ENCODE measurements at places on chromosomes 3 and 15.

GRCh38 chr15:68616397-68616796, 37.6 kb downstream of the CORO2B start:
- no peak for DNase-seq

DNA sequence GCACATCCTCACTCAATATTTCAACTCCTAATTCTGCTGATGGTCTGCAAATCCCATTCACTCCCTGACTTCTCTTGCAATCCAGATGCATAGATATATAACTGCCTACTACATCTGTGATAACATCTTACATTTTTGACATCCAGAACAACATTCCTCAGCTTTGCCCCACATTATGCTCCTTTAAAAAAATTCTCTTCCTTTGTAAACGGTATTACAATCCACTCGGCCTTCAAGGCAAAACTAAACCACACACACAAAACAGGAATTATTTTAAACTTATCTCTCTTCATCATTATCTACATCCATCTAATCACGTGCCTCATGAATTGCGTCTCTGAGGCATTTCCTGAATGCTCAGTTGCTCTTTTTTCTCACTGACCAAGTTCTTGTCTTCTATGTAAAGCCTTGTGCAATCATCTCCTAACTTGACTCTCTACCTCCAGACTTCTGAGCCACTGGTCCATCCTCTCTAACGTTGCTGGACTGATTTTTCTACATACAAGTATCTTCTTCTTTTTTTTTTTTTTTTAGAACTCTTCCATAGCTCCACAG, 117.0 kb downstream of the SATB1 start:
- no peak for DNase-seq

DNA sequence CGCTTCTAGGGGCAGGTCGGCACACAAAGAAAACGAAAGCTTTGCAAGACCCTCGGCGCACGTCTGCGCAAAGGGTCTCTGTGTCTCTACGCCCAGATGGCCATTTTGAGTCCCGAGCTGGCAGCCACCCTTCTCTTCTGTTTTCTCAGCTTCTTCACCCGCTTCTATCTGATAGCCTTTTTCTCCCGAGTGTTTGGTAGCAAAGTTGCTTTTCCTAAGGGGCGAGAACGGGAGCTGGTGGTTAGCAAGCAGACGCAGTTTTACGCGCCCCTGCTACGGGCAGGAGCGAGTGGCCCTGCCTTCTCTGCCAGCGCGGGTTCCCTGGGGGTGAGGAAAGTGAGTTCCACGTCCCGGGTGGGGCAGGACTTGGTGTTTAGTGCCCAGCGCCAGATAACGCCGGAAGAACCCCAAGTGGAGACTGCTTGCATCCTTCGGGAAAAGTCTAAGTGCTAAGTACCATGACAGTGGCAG, 2.9 kb upstream of the MKRN2 start:
- peak; percentile 49 for DNase-seq

DNA sequence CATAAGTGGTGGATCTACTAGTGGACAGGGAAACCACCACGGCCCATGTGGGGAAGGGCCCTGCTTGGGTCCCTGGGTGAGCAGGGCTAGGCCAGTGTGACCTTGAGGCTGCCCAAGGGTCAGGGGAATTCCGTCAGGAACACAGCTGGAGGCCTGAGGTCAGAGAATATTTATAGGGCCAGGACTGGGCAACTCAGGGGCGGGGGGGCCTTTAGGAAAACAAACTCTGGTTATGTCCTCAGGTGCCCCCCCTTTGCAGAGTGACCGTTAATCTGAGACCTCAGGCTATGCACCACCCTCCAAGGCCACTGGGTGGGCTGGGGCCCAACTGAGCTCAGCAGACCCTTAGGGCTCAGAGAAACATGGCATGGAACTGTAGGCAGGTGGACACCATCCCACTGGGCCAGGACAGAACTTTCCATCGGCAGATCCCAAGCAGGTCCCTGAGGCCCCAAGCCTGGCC, 2.5 kb downstream of the TWF2 start:
- DNase-seq, result peak; percentile 47

DNA sequence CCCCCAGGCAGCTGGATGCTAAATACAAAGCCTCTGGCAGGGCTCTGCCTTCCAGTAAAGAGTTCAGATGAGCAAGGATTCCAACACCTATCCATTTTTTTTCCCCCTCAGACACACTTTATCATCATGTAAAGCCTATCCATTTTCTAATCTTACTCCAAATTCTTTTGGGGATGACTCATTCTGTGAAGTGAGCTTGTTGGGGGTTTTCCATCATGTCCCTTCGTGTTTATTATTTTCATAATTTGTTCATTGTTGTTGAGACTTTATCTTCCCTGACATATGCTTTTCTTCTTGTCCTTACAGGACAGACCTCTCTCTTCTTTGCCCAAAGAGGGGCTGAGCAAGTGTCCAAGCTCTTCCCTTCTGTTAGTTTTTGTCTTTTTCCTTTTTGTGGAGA, 34.7 kb upstream of the SH3BP5 start:
- no peak for DNase-seq

- DNase-seq, result no peak
Measured at GRCh38 chr3:48013288-48013980, 2.8 kb downstream of the MAP4 start.

- no peak for DNase-seq
Measured at GRCh38 chr3:45623846-45624245, 29.3 kb downstream of the LIMD1 start.

GRCh38 chr3:179615458-179616173, 11.0 kb downstream of the NDUFB5 start:
- DNase-seq, result no peak

GRCh38 chr3:81434161-81434560, 327.3 kb downstream of the GBE1 start:
- DNase-seq, result no peak

DNA sequence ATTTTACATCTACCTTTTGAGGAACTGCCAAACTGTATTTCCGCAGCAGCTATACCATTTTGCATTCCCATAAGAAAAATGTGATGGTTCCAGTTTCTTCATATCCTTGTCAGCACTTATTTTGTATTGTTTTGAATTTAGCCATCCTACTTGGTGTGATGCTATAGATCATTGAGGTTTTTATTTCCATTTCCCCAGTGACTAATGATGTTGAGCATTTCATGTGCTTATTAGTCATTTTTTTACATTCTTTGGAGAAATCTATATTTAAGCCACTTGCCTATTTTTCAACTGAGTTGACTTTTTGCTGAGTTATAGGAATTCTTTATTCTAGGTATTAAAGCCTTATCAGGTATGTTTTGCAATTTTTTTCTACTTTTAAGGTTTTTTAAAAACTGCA, 347.6 kb upstream of the RARB start:
- DNase-seq, result no peak

- no peak for DNase-seq
Measured at GRCh38 chr3:9192248-9193025, 57.0 kb downstream of the SRGAP3 start.

DNA sequence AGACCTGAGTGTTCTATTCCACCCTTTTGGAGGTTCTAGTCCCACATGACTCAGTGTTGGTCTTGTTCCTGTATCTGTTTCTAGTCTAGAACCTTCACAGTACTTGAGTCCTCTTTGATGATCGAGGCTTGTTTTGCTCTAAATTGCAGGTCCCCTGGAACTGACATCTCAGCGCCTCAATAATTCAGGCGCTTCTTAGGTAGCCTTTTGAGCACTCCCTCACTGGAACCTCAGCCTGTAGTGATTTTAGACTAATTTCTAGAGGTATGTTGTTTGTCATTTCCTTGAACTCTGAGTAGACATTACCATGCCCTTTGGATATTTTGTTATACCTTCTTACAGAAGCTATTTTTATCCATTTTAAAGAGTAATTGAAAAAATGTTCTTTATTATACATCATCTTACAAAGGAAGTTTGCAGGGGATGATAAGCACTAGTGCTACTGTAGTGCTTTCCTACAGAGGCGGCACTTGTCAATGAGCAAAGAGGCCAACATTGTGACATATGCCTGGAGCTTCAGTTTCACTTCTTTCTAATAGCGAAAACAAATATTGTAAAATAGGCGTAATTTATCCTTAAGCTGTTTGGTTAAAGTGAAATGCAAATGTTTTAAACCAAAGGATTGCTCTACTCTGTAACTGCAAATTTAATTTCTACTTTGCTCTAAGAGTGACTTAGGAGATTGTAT, 75.7 kb downstream of the EFL1 start:
- DNase-seq, result no peak

- peak; percentile 24 for DNase-seq
Measured at GRCh38 chr3:177538048-177538749, 340.9 kb upstream of the TBL1XR1 start.

DNA sequence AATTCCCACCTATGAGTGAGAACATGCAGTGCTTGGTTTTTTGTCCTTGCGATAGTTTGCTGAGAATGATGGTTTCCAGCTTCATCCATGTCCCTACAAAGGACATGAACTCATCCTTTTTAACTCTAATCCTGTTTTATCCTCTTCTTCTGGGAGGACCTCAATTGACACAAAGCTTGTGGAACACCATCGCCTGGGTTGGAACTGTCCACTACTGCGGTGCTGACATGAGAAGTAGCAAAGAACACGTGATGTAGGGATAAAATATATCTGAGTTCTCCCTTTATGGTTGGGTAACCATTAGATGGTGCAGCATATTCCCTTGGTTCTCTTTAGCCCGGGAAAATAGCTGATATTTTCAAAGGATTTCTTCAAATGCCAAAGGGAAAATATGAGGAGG, 105.3 kb upstream of the TOPAZ1 start:
- no peak for DNase-seq

GRCh38 chr3:107662586-107662985, 139.8 kb downstream of the BBX start:
- no peak for DNase-seq

GRCh38 chr3:30277494-30277893, 328.9 kb upstream of the TGFBR2 start:
- no peak for DNase-seq

DNA sequence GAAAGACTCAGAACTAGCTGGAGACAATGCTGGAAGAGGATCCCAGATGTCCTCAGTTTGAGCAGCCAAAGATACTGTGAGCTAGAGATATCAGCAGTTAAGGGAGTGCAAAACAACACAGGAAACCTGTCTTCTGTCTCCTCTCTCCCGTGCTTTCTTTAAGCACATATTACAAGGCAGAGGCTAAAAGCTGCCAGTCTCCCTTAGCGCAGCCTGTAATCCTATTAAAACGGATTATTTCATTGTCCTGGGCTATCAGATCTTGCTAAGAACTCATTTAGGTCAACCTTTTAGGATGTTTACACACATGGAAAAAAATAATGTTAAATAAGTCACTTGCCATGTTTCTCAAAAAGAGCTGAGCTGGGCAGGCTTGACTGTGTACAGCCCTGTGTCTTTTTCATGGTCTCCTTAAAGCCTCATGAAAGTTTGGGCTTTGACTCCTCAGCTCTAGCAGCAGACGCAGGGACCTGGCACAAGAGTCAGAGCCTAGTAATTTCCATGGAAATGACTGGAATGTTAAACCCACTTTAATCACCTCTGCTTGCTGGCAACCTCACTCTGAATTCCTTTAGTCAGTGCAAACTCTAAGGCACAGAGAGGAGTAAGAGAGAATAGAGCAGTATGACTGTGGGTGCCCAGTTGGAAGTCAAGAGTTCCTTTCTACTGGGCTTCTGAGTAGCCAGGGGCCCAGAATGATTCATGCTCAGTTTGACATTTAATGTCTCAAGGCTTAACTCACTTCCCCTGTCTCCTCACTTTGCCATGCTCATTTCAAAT, 491.9 kb downstream of the NTRK3 start:
- no peak for DNase-seq

- DNase-seq, result no peak
Measured at GRCh38 chr3:9837701-9838582, 5.9 kb downstream of the RPUSD3 start.

DNA sequence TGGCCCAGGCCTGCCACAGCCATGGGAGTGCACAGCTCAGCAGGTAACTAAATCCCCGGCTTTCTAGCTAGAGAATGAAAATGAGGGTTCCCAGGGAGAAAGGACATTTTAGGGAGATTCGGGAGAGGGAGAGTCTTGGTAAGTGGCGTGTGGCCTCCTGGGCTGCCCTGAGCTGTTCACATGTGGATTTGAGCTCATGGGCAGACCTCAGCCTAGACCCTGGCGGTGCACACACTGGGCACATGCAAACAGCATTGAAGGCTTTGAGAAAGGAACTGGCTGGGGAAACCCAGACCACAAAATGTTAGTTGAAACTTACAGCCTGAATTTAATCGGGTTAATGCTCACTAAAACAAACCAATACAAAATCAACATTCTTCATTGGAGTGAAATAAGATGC, 72.4 kb downstream of the TFRC start:
- no peak for DNase-seq

DNA sequence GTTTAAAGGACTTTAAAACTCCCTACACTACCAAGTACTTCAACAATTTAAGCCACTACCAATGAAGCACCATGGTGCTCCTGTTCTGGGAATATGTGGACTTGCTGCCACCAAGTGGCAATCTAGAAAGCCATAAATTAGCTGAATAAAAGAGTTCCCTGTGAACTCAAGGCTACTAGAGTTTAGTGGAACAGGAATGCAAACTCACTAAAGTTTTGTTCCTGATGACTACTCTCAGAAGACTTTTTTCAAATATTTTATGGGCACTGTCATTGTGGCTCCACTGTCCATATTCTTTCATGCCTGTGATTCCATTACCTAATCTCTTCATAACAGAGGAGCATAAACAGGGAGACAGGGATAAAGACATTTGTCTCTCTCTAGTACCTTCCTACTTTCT, 63.9 kb downstream of the TMCC1 start:
- DNase-seq, result peak; percentile 11

- DNase-seq, result no peak
Measured at GRCh38 chr3:177123822-177124221, 73.5 kb downstream of the TBL1XR1 start.

DNA sequence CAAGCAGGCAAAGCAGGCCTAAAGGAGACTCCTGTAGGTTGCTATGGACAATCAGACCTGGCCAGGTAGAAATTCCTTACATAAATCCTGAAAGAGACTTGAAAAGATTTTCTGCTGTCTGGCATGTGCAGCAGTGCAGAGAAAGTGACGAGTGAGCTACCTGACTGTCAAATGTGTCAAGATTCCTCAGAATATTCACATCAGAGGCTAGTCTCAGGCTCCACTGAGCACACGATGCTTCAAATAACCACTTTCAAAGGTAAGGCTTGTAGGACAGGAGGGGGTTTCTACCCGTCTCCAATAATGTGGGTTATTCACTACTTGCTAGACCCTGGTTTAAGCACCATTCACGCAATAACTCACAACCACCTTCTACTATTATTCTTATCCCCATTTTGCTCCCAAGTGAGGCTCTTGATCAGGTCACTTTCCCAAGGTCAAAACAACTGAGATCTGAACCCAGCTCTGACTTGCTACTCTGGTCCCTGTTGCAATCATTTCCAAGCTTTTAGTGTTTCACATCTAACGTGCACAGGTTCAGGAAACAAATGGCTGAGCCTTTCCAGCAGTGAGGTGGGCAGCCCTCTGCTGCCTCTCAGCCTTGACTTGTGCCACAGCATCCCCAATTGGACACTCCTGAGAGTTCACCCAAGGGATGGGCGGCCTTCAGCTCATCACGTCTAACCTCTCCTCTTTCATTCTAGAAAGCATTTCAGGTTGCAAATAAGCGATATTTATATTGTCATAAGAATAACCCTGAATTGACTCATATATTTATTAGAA, 329.9 kb upstream of the WNT5A start:
- DNase-seq, result no peak

- no peak for DNase-seq
Measured at GRCh38 chr3:41632700-41633099, 329.2 kb downstream of the ULK4 start.

- DNase-seq, result no peak
Measured at GRCh38 chr15:97729270-97729669, 231.2 kb upstream of the ARRDC4 start.

GRCh38 chr15:59792359-59792758, 103.2 kb upstream of the BNIP2 start:
- DNase-seq, result no peak
